Stimulated activated CD8-positive, alpha-beta memory T cell treated with anti-CD3 and anti-CD28 coated beads, Interleukin-7, amount 100 ng/mL, for 48 hours (primary cell): ENCODE measurements at places on chromosomes 5 and 9.

- no peak for DNase-seq
Measured at GRCh38 chr5:106172681-106173532, 1497.8 kb downstream of the EFNA5 start.

GRCh38 chr5:116415989-116416388 lies 158.6 kb downstream of the SEMA6A start:
- DNase-seq, result no peak

- no peak for DNase-seq
Measured at GRCh38 chr5:8997542-8998070, 548.3 kb downstream of the SEMA5A start.

- DNase-seq, result no peak
Measured at GRCh38 chr9:105708405-105708804, 14.1 kb downstream of the TMEM38B start.

GRCh38 chr5:95861864-95862561 lies 39.5 kb upstream of the GLRX start:
- DNase-seq, result peak; percentile 43

DNA sequence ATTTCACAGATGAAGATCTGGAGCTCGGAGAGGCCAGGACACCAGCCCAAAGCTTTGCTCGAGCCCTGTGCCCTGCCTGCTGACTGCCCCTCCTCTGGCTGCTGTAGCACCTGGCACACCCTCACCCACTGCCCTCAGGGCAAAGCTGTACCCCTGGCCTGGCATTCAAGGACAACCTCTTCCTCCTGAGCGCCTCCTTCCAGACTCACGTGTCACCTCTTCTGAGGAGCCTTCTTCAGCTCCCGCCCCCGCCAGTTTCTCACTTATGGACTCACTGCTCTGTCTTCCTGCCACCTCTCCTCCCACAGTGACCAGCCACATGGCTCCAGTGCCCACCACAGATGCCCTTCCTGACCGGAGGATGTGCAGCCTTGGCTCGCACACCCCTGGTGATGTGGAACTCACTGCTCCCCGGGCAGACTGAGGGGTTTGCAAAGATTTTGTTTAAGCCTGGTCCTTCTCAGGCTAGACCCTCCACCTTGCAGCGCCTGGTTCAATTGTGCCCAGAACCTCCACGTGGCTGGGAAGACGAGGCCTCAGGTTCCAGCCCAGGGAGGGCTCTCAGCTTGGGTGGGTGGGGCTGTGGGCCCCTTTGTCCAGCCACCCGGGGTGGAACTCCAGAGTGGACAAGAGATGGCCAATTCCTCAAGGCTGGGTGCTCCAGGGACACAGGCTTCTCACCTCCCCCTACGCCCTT lies 46.6 kb upstream of the PHYKPL start:
- DNase-seq, result no peak

GRCh38 chr5:128913551-128913950 lies 51.7 kb upstream of the SLC27A6 start:
- DNase-seq, result no peak

DNA sequence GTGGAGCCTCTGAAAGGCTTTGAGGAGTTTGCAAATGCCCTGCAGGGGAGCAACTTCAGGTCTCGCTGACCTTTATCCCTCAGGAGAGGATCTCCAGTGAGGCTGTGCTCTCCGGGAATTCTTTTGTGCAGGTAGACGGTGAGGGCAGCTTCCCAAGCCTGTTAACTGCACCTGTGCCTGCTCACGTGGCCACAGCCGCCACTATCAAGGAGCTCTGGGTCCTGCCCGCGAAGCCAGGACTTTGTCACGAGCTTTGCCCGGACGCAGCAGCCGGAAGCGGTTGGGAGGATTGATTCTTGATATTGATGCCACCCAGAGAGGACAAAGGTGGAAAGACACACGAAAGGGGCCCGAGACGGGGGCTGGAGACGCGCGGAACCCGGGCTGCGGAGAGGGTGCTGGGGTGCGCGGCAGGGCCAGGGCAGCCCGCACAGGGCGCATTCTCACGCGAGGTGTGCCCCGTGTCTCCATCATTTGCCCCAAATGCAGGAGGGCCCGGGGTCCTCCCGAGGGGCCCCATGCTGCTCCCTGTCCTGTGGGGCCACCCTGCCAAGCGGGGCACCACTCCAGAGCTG lies 18.2 kb downstream of the SLC9A3 start:
- no peak for DNase-seq

GRCh38 chr5:101012880-101013279 lies 109.8 kb upstream of the ST8SIA4 start:
- no peak for DNase-seq

DNA sequence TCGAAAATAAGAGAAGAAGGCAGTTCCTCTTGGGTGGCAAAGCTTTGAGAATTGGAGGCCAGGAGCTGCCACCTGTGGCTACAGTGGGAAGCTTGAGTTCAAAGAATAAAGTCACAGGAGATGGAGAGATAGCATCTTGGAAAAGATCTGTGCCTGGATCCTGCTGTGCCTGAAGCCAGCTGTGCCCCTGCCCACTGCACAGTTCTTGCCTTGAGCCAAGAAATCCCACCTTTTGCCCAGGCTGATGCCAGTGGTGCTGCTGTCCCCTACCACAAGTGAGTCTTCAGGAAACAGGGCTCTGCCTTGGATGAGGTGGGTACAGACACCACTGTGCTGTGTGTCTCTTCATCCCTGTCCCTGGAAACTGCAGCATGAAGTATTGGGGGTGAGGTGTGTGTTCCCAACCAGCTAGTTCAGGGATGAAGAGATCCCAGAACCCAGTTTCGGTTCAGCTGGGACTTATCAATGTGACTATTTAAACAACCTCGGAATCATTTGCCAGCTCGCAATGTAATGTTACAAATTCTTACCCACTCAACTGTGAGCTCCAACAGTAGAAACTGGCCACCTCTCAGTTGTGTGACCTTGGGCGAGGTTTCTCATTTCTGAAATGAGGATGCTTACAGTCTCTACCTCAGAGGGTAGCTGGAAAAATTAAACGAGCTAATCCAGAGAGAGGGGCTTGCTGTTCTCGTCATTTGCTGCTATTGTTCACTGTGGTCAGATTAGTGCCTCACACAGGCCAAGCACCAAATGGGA lies 5.9 kb downstream of the IER5L start:
- no peak for DNase-seq

DNA sequence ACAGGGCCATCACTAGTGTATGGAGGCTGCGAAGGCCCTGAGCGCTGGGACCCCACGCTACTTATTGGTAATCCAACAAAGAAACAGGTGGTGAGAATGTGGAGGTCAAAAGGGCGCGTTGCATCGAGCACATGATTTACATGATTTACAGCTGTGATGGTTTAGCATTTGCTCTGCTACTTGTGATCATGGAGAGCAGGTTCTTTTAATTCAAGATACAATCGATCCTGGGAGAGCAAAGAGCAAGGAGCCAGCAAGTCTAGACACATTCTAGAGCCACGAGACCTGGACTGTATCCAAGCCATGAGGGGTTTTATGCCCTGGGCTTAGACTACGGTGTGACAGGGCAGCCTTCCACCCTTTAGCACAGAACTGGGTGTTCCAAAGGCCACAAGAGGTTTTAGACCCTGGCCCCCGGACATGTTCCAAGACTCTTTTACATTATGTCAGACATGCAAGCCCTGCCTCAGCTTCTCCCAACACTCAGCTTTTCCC lies 47.0 kb upstream of the CLK4 start:
- DNase-seq, result no peak

DNA sequence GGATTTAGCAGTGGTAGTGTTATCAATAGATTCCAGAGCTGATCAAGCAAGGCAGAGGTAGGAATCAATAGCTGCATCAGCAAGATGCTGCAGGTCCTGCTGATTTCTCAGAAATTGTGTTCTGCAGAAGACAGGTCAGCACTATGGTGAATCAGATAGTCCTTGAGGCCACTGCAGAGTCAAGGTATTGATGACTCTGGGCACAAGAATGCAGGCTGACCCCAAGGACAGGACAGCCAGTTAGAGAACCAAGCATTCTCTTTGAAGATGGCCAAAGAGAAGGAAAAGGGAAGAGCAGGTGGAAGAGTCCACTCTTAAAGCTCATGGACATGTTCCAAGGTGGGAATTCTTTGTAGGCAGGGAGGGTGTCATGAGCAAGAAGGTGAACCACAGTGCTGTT lies 28.0 kb downstream of the PRUNE2 start:
- no peak for DNase-seq

DNA sequence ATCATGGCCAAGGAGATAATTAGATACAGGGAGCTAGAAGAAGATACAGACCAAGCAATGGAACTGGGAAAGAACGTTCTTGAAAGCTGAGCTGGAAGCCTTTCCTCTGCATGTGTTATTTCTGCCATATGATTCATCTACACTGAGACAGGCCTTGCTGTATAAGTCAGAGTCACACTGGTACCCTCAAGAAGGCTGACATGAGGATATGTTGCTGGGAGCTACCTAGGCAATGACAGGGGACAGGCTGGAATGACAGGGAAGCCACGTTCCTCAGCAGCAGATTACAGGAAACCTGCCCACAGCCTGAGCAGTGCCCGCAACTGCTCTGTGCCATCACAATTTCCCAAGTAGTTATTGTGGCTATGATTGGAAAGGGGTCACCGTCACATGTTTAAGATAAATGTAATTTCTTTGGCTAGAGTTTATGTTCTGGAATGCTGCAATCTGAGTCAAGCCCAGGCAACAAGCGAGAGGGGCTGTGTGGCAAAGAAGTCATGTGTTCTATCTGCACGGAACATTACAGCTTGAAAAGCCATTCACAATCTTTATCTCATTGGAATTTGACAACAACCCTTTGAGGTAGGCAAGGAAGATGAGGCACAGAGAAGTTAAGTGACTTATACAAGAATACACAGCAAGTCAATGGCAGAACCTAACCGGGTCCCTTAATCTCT lies 108.2 kb downstream of the TTLL11 start:
- no peak for DNase-seq

- no peak for DNase-seq
Measured at GRCh38 chr5:1133510-1134201, 21.8 kb upstream of the SLC12A7 start.

GRCh38 chr9:10479172-10479571 lies 133.6 kb downstream of the PTPRD start:
- no peak for DNase-seq

DNA sequence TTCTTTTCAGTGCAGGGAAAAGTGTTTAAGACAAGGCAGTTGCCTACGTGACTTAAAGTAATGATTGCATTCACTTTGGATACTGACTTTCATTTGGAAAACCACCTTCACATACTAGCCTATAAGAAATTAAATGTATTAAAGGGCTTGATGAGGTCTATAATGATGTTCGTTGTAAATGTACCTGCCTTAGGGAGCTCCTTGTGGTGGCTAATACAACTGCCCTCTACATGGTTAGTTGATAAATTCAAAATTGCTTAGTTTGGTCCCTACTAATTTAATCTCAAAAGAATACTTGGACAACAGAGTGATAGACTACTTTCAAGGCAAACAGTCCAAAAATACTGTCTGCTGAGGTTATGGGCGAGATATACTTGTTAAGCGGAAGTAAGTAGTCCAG lies 3.8 kb downstream of the VLDLR start:
- no peak for DNase-seq

DNA sequence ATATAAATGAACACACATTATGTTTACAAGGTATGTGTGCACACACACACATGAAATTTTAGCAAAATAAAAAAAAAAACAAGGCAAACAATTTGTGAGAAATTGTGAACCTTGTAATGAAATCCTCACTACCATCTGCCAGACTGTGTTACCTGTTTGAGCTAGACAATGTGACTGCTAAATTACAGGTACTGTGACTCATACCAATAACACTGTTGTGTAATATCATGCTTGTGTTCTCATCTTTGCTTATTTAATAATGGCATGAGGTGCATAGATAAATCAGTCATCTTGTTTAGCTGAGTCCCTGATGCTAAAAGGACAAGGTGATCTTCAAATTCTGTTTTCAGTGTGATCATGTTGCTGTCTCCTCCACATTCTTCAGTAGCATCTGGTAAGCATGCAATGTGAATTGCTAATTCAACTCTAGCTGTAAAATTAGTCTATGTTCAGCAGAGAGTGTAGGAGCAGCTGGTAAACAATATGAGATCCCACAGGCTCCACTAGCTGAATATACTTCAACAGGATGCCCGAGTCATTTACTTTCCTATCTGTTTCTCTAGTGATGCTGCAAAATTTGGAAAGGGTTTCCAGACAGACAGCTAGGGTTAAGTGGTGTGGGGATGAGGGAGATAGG lies 966.3 kb upstream of the C9orf72 start:
- no peak for DNase-seq

- DNase-seq, result no peak
Measured at GRCh38 chr5:135942202-135942771, 12.5 kb downstream of the LECT2 start.

- no peak for DNase-seq
Measured at GRCh38 chr5:111973961-111974360, 217.0 kb upstream of the NREP start.

DNA sequence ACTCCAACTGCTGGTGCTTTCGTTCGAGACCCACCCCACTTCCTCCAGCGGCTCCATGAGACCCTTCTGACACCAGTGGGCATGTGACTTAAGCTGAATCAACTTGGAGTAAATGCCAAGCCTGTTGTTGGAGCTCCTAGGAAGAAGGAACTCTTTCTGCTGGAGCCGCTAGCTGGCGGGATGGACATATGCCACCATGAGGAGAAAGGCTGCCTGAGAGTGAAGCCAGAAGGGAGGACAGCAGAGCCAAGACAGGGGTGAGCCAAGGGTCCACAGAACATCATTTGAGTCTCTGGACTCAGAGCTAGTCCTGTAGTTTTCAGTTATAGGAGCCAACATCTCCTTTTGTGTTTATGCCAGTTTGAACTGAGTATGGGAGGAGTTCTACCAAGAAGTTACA lies 35.9 kb downstream of the ANXA6 start:
- no peak for DNase-seq

GRCh38 chr5:73615085-73615484 lies 10.9 kb upstream of the ARHGEF28 start:
- DNase-seq, result no peak
